ENCODE measurements at places on chromosomes 4 and X. TPM values are rescaled to one million over a fixed set of nuclear protein-coding genes. Genes with fewer than 3 reads are reported as not detected.
A peak's percentile ranks its signal among the peaks of the same experiment; 100 is the strongest.

DNA sequence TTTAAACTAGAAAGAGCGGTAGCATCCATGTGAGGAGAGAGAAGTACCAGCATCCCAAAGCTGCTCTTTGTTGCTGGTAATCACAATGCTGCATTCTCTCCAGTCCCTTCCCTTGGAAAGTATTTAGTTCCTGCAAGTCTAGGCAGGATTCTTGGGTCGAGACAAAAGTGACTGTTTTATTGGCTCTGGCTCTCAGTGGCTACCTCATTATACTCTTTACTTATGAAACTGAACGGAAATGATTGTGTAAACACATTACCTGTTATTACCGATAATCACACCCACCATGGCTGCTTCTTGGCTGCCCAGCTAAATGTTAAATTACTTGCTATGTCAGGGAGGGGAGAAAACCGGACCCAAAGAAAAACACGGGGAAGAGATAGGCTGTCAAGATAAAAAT is 26.2 kb downstream of the ATXN3L start:
- no peak for DNase-seq

DNA sequence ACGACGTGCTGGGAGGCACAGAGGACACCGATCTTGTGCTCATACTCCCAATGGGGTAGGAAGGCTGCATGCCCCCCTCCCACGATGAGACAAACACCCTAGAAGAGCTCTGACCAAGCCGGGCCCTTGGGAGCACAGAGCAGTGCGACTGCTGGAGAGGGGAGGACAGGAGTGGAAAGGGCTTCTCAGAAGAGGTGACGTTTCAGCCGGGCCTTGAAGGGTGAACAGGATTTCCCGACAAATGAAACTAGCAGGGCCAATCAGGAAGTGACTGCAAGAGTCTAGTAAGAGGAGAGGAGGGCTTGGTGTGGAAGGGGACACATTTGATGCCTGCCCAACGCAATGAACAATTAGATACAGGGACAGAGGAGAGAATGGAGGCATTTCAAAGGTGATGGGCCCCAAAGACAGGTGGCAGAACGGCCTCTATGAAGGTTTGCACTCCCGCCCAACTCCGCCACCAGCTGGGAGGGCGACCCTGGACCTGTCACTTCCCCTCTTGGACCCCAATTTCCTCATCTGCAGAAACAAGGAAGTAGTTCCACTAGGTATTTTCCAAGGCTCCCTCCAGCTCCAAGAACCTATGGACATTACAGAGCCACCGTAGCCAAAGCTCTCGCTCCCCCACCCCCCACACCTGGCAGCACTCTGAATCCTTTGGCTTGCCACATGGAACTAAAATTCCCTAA is 3.9 kb downstream of the HCFC1 start:
- DNase-seq: no peak

- DNase-seq: no peak
These were observed 31.9 kb downstream of the CBR4 start for GRCh38 chr4:168978001-168978700.

DNA sequence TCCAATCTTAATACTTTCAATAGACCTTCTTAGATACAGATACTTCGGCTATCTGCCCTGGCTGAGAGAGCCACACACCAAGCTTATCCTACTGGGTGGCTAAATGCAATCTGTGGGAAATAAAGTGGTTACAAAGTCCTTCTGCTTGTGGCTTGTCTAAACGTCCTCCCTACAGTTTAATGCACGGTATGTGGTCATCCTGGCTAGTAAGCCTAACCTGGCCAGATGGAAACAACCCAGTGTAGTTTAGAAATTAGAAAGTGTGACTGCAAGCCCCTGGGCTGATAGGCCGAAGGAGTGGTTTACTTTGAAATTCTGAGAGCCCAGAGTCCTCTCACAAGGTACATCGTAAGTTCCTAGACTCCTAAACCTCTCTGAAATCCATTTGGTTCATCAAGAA is 47.9 kb downstream of the HELT start:
- no peak for DNase-seq

- DNase-seq: no peak
These were observed 67.0 kb upstream of the AGA start for GRCh38 chr4:177509226-177509745.

- DNase-seq: no peak
These were observed 1160.0 kb downstream of the ADGRL3 start for GRCh38 chr4:62360156-62360545.

- DNase-seq: no peak
These were observed 29.3 kb upstream of the UGT2B7 start for GRCh38 chr4:69066945-69067344.

GRCh38 chr4:105194328-105195231 is 47.9 kb downstream of the TET2 start:
- DNase-seq: no peak

GRCh38 chr4:153655928-153656327 is 28.2 kb upstream of the TLR2 start:
- DNase-seq: peak; percentile 50

DNA sequence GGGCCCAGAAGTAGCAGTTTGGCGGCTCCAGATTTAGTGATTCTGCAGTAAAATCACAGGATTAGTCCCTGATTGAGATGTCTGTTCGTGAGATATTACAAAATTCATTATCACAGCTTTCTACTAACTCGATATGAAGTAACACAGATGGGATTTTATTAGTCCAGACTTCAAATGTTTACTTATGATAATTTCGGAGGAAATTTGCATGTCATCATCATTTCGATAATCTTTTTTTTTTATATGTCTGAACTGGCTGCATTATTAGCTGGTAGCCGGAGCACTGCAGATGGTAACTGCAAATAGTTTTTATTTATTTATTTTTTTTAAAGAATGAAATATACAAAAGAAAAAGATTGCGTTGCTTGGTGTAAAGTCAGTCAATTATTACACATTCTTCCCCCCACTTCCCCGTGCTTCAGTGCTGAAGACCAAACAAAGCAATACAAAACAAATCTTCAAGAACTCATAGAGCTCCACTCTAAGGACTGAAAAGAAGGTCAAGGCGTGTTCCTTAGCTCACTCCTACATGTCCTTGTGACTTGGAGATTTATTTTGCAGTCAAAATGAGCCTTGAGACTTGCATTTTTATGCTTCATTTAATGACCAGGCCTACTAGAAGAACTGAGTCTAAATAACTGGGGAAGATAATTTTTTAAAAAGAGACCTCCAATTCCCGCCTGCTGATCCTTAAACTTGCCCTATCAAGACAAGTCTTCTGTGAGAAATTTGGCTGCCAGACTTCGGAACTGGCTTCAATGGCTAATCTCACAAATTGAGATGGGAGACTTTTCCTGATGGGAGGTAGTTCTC is 11.7 kb upstream of the PITX2 start:
- no peak for DNase-seq

GRCh38 chr4:4535590-4535989 is 6.3 kb downstream of the STX18 start:
- DNase-seq: no peak

GRCh38 chr4:99986792-99987191 is 36.7 kb upstream of the H2AZ1 start:
- no peak for DNase-seq

- DNase-seq: no peak
These were observed 2.7 kb upstream of the FGF5 start for GRCh38 chr4:80263541-80264351.

DNA sequence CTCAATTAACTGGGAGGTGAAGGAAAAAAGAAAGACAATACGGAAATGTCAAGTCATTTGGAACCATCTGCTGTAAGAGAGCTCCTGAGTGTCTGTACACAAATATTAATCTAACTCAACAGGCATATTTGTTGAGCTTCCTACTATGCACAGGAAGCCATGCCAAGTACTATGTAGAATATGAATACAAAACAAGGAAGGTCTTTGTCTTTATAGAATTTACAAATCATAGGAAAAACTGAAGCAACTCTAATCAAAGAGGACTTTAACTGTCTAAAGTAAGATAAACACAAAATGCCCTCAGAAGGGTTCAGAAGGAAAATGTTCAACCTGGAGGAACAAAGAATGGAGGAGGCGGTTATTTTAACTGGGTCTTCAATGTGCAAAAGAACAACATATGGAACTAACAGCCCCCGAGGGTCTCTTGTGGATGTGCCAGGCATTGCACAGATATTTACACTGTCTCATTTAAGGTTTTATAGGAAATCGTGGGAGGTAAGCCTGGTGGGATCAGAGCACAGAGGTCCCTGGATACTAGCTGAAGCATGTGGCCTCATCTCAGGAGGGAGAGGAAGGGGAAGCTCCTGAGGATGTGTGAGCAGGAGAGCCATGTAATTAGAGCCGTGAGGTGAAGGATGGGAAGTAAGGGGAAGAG is 5.8 kb downstream of the FAM114A1 start:
- DNase-seq: no peak

- no peak for DNase-seq
These were observed 22.2 kb downstream of the ARHGAP10 start for GRCh38 chr4:147754037-147754445.

DNA sequence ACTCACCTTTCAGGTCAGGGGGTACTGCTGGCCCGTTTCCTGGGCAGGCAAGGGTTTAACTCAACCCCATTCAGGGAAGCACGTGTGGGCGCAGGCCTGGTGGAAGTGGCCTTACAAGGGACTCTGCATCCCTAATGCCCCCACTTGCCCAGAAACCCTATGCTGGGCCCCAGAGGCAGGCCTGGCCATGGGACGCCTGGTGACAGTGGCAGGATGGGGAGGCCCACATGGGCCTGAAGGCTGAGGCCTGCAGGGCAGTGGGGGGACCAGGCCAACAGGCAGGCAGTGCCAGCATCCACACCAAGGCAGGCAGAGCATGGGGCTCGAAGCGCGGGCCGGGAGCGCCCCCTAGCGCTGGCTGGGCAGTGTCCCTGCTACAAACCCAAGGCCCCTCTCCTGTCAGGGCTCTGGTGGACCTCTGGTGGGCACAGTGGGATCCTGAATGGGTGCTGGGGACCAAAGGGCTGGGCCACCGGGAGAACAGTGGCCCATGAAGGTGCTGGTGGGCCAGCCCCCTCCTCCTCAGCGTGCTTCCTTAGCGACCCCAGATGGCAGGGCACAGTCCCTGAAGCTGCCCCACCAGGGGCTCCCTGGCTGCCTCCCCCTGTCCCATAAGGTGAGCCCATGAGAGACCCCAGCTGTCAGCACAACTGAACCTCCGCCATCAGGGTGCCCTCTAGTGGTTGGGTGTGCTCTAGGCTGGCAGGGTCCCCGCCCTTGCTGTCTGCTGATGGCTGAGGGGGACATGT is 16.8 kb downstream of the FGFR3 start:
- no peak for DNase-seq

GRCh38 chr4:105679186-105679585 is 29.3 kb downstream of the INTS12 start:
- DNase-seq: no peak

DNA sequence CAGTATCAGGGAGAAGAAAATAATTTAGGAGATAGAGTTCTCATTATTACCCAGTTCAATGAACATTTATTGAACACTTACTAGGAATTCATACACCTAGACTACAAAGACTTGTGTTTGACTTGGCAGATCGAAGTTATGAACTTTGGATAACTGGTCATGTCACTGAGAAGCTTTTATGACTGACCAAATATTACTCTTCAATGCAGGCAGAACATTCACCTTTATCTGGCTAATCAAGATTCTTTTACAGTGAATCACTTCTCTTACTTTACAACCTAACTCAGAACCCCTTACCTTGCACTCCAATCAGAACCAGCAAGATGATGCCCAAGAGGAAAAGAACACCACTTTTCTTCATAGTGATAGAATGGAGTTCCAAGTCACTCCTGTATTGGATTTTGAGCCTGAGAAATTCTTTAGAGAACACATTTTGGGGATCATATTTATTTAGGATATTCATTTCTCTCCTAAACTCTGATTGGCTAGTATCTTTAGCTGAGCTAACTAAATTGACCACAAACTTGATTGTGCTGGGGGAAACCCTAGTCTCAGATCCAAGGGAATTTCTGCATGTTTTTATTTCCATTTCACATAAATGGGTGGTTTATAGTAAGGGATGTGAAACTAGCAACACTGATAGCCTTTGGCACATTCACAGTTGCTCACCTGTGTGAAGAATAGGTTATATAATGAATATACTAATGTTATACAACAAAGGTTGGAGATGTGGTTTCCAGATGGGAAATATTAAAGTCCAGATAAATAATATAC is at the start of gene CXCL9:
Gene CXCL9 (minus strand): TSS at position 421 of the 774 bp plus-strand sequence. CDS start 60 bp downstream, at position 361.
- DNase-seq: no peak

DNA sequence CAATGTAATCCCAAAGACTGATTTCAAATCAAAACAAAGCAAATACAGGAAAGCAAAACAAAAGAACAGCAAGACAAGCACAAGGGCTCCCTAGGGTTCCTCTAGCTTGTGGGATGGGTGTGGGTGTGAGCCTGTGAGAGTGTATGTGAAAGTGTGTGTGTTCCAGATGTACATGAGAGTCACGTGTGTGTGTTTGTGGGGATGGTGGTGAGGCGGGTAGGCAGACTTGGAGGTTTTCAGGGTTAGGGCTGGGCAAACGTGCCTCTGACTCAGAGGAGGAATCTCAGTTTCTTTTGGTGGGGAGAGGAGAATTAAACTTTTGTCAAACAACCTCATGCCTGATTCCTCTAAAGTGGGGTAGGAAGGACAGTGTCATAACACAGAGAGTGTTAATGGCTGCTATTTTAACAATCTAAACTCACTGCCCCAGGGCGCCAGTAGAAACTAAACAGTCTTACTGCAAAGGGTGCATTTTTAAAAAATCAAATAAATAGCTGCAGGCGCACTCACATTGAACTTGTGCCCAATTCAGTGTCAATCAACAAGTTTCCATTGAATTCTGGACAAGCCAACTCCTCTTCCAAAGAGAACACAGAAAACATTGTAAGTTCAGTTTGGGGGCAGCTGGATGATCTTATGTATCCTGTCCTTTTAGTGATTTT is 51.8 kb downstream of the CHRDL1 start:
- no peak for DNase-seq

DNA sequence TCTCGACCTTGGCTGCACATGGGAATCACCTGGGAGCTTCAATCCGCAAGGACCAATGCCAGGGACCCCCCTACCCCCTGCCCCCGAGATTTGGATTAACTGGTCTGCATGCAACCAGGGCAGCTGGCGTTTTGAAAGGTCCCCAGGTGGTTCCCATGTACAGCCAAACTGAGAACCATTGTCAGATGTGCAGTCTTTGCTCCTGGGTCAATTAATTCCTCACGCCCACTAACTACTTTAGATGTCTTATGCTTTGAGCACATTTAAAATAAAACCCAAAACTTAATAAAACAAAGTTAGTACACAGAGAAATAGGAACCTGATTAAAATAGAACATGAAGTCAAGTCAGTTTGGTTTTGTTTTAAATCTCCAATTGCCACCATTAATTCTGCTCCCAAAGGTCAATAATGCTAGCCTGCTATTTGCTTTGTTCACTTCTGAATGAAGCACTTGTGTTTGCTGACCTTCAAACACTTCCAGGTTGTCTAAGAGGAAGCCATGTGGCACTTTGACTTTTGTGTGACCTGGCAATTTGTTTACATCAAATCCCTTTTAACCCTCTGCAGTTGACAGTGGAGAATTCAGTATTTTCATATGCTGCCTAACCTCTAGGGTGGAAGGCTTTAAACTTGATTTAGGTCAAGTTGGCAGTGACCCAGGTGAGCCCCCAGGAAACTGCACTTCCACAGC is 27.2 kb upstream of the TMSB4X start:
- DNase-seq: no peak

STBD1 gene
- 7.7 TPM for total RNA-seq

ARX gene
- total RNA-seq: not detected

AFM gene
- not detected for total RNA-seq

AMMECR1 gene
- total RNA-seq: 8.5 TPM

MAGEB2 gene
- total RNA-seq: not detected

ODAPH gene
- total RNA-seq: not detected

TTC29 gene
- not detected for total RNA-seq

ZCCHC4 gene
- 14.1 TPM for total RNA-seq

MTNR1A gene
- not detected for total RNA-seq

BBS7 gene
- 13.8 TPM for total RNA-seq

CCKAR gene
- 1.2 TPM for total RNA-seq

STS gene
- total RNA-seq: 7.8 TPM
